ENCODE measurements at places on chromosomes 11 and 22. TPM values are rescaled to one million over a fixed set of nuclear protein-coding genes. Genes with fewer than 3 reads are reported as not detected.

PATE2 gene
- not detected for total RNA-seq

MS4A4A gene
- total RNA-seq = not detected

ZFTA gene
- total RNA-seq = 10.2 TPM

HDHD5 gene
- 34.0 TPM for total RNA-seq

APOL3 gene
- total RNA-seq = 14.0 TPM

POU2AF1 gene
- not detected for total RNA-seq
